Stimulated activated CD4-positive, alpha-beta T cell treated with anti-CD3 and anti-CD28 coated beads, Interleukin-1b, Interleukin-23, amount 100 ng/mL, for 1 hour (primary cell): ENCODE measurements at places on chromosomes 7 and 10.
A peak's percentile ranks its signal among the peaks of the same experiment; 100 is the strongest.

GRCh38 chr7:17682586-17682985, 257.7 kb downstream of the SNX13 start:
- no peak for DNase-seq

DNA sequence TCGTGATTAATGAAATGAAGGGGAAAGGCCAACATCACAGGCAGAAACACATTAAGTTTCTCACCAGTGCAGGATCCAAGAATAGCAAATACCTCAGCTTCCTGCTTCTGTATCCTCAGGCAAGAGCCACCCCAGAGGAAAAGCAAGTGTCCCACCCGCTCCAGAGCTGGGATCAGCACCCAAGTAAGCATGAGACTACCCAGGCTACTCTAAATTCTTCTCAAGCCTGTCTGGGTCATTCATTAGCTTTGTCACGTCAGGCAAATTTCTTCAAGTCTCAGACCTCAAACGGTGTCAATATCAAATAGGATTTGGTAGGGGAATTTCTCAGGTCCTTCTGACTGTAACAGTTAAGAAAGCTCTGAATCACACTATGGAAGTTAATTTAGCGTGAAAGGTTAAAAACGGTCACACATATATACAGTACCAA, 59.0 kb downstream of the GNA12 start:
- no peak for DNase-seq

- no peak for DNase-seq
Measured at GRCh38 chr7:151003572-151003971, 12.8 kb downstream of the NOS3 start.

- DNase-seq: no peak
Measured at GRCh38 chr10:96612055-96612830, 25.4 kb upstream of the TM9SF3 start.

GRCh38 chr10:25113191-25114035, 61.4 kb upstream of the GPR158 start:
- no peak for DNase-seq

- no peak for DNase-seq
Measured at GRCh38 chr7:94129443-94130140, 125.4 kb upstream of the BET1 start.

DNA sequence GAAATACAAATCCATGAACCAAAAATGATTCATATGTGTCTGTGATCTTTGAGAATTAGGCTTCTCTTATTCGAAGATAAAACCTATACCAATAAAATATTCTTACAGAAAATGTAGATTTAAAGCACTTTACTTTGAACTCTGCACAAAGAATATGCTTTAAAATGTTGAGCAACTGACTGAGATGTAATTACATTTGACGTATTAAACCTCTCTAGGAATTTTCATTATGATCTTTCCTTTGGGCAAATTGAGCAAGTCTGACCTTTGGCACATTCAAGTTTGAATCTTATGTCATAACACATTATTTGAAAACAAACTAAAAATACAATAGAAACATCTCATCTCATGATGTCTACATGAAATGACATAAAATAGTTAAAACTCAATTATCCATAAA, 69.2 kb upstream of the AHR start:
- DNase-seq: no peak

DNA sequence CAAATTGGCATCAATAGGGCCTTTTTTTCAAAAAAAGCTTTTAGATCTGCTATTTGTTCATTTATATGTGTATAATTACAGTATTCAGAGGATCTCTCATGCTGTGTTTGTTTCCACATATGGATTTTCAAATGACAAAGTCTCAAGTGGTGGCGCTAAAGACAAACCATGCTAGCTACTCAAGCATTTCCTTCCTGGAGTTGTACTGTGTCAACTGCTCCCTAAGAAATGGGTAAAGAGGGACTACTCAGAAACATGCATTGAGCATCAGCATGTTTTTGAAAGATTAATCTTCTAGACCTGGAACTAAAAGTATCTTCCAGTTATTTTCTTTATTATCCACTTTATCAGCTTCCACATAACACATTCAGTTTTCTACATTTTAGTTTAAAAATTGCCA, 12.7 kb downstream of the CNTNAP2 start:
- DNase-seq: no peak

DNA sequence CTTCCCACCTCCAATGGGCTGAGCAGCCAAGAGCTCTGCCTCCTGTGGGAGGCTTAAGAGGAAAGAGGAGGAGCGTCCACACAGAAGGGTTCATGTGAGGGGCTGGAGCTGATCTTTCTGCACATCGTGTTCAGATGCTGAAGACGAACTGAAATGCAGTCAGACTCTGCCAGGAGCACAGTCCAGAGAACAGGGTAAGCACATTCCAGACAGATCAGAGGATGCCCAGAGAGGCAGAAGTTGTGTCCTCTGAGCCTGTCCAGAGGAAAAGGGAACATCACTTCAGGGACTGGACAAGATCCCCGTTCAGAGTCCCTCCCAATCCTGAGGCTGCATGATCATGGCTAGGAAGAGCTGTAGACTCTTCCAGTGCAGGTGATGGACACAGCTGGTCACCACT, 72.9 kb downstream of the ITIH5 start:
- no peak for DNase-seq

DNA sequence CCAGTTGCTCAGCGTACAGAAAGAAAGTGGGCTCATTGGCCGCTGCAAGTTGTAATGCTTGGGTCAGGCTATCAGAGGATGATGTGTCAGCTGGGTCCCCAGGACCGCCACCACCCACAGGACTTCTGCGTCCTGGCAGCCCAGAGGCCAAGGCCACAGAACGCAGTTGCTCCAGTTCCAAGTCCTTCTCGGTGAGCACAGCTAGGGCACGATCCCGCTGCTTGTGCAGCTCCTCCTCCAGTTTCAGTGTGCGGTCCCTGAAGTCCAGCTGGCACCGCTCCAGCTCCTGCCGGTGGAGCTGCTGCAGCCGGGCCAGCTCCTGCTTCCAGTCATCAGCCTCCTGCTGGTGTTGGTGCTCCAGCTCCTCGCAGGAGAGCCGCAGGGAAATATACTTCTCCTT, 3.0 kb downstream of the GCC1 start:
- no peak for DNase-seq

GRCh38 chr10:93059975-93060886, at the start of gene CYP26C1:
CYP26C1 (plus strand) TSS chr10:93060798; CDS start chr10:93061264, 466 bp downstream.
- DNase-seq: no peak

DNA sequence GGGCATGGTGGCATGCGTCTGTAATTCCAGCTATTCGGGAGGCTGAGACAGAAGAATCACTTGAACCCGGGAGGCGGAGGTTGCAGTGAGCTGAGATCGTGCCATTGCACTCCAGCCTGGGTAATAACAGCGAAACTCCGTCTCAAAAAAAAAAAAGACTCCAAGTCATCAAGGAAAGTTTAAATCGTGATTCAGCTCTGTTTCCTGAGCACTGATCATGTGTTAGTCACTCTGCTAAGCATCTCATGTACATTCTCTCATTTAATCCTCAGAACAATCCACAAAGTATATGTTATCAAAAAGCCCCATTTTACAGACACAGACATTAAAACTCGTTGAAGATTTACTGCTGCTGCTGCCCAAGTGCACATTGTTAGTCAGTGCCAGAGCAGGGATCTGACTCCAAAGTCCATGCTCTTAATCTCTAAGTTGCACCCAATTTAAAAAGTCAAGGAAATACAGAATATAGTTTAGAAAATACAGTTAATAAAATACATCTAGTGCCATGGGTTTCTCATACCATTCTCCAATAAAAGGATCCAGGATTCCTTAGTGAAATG, 6.2 kb downstream of the PIK3AP1 start:
- DNase-seq: no peak

- no peak for DNase-seq
Measured at GRCh38 chr7:114086914-114087652, 168.3 kb upstream of the PPP1R3A start.

GRCh38 chr10:81472927-81473470, 402.0 kb upstream of the NRG3 start:
- DNase-seq: no peak

- DNase-seq: no peak
Measured at GRCh38 chr10:86443936-86444335, 77.3 kb upstream of the GRID1 start.

DNA sequence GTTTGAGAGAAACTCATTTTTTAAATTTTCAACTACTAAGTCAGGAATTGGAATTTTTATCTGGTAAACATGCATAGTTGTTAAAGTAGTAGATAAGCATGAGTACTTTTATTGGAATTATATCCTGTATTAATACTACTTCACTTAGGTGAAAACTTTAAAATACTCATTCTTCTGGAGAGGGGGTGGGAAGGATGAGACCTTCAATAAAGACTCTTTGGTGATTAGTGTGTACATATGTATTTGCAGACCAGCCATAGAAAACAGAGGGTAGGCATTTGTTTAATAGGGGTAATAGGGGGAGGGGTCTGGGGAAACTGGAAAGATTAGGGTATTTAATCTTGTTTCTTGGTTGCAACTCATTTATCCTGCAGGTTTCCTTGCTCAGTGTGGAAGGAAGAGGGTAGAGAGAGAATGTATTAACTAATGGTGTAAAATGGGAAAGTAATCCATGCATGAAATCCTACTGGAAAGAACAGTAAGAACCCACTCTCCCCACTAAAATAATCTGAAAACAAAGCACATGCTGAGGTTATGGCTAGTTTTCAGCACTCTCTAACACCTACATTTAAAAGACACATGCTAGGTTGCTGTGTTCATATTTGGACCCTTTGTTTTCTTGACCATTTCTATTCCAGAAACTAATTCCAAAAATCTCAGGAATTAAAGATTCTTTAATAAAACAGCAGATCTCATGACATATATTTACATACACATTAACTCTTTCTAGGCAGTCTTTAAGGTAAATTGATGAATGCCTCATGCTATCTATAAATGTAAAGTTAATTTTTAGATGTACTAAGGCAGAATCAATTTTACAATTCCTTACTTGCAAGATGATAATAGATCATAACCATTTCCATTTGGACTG, 6.2 kb upstream of the IGF2BP3 start:
- no peak for DNase-seq

GRCh38 chr10:132319853-132320653, 11.9 kb upstream of the LRRC27 start:
- no peak for DNase-seq

DNA sequence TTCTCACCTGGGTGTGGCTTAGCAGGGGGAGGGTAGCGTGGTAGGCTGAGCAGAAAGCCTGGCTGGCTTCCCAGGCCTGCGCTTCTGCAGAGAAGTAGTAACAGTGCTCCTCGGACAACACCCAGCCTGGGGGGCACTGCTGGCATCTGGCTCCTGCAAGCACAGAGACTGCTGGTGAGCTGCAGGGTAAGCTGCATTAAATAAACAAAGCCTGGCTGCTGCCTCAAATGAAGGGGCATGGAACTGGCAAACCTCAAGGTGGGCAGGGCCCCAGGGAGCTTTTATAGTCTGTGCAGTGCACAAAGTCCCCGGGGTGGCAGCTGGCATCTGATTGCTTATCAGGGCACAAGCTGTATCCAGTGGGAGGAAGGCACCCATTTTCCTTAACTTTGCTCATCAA, 3.9 kb downstream of the KLRG2 start:
- DNase-seq: no peak

GRCh38 chr7:68694656-68695055, 903.6 kb upstream of the AUTS2 start:
- DNase-seq: no peak

- no peak for DNase-seq
Measured at GRCh38 chr7:102089175-102090098, 197.2 kb upstream of the SH2B2 start.

GRCh38 chr10:116143673-116144222, 129.3 kb downstream of the GFRA1 start:
- no peak for DNase-seq

DNA sequence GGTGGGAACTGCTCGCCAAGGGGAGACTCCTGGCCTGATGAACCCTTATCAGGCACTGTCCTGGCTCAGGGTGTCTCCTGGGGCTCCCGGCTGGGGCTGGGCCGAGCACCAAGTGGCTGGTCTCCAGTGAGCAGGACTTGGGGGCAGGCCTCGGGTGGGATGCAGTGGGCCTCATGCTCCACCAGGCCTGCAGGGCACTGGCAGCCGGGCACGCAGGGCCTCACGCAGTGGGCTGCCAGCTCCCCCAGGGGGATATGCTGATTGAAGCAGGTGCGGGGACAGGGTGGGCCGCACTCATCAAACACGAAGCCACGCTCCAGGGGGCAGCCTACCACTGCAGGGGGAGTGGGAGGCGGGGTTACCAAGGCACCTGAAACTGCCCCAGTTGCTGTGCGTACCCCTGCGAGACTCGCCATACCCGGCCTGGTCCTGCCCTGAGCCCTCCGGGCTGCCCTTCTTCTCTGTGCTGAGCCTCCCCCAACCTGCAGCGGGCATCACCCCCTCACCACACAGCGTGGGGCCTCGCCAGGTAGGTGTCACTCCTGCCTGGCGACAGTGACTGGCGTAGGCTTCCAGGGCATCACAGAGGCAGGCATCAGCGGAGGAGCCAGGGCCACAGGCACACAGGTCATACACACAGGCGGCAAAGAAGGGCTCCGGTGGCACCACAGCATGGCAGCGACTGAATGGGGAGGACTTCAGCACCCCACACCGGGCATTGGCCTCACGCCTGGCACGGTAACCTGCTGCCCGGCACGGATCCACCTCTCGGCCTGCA, 14.5 kb downstream of the ATP6V1F start:
- DNase-seq: no peak

DNA sequence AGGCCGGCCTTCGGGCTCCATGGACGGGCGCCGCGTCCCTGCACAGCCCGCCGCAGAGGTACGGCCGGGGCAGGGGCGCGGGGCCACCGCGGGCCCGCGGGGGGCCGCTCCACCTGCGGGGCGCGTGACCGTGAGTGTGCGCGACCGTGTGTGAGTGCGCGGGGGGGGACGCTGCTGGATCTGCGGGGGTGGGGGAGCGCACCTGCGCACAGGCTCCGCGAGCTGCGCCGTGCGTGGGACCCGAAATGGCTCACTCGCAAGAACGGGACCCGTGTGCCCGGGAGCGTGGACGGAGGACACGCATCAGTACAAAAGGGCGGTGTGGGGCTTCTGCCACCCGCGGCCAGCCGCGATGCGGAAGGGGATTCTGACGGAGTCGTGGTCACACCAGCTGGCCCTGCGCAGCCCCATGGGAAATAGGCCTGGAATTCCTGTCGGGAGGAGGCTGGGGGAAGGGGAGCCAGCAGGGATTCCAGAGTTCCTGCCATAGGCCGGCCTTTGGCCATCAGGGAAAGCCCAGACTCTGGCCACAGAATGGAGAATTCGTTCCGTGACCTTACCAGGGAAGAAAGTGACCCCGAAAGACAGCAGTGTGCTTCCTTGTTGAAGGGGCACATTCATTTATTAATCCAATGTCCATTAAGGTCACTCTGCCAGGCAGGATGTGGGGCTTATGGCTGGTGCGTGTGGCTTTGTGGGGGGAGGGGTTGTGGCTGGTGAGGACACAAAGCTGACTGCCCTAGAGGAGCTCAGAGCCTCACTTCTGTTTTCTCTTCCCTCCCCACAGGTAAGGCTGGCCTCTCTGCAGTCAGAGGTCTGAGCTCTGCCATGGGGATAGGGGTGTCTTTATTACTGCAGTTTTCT, 494 bp downstream of the REPIN1 start:
- DNase-seq: peak; percentile 45

DNA sequence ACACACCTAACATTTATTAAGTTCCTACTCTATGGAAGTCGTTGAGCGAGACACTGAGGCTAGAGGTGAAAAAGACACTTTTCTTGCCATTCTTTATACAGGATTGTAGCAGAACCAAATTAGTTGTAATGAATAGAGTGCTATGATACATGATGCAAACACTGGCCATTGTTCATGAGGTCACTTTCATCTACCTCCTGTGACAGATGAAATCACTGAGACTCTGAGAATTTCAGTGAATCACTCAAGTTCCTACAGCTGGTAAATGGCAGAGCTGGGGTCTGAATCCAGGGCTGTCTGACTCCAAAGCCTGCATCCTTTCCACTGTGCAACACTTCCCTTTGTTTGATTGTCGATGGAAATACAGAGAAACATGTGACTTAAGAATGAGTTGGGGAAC, 657.6 kb downstream of the LRMDA start:
- DNase-seq: no peak
